Activated T-helper 1 cell treated with anti-CD3 and anti-CD28 coated beads, Interleukin-2, amount 50 U/mL, for 16 hours (primary cell): ENCODE measurements at places on chromosomes 7 and 10.

DNA sequence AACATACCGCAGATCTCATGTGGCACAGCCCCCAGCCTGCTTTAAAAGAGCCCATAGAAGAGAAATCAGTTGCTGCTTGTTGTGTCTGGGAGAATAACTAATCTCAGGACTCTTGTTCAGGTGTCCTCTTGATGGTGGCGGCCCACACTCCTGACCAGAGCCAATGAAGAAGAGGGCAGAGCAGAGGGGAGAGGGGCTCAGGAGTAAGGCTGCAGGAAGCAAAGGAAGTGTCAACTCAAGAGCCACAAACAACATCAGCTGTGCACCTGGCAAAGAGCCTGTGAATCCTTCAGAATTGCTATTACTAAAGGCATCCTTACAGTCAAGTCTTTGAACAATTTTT, 59.8 kb upstream of the PTN start:
- DNase-seq = no peak

GRCh38 chr10:35271086-35271858, 65.0 kb upstream of the CCNY start:
- DNase-seq = no peak

DNA sequence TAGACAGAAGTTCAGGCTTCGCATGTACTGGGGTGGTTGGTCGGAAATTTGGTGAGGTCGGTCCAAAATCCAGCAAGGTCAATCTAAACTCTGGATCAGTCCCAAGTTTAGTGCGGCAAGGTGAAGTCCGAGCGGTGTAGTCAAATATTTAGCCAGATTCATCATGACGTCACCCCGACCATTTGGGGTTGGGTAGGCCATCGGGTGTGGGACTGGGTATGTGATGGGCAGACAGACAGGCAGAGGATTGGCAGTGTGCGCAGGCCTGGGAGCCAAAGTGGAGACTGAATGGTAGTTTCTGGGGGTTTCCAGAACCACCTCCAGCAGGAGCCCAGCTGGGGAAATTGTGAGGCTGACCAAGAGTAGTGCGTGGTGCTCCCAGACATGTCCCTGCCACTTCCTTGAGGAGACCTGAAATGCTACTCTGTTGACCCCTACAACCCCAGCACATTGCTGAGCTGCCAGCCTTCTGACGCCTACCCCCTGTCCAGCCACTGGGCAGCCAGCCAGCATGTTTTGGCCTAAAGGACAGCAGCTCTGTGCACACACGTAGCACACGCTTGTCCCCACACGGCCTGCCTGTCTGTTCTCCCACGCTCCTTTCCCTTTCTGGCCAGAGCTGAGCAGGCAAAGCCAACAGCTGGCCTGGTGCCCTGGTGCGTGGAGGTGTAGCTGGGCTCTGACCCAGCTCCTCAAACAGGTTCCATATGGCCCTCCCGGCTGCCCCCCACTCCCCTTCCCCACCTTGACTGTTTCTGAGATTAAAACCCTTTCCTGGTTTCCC, 55.9 kb downstream of the FAM241B start:
- DNase-seq = no peak

- no peak for DNase-seq
Measured at GRCh38 chr7:29588900-29589696, 25.5 kb downstream of the PRR15 start.

- no peak for DNase-seq
Measured at GRCh38 chr10:109467551-109467950, 455.8 kb downstream of the XPNPEP1 start.

DNA sequence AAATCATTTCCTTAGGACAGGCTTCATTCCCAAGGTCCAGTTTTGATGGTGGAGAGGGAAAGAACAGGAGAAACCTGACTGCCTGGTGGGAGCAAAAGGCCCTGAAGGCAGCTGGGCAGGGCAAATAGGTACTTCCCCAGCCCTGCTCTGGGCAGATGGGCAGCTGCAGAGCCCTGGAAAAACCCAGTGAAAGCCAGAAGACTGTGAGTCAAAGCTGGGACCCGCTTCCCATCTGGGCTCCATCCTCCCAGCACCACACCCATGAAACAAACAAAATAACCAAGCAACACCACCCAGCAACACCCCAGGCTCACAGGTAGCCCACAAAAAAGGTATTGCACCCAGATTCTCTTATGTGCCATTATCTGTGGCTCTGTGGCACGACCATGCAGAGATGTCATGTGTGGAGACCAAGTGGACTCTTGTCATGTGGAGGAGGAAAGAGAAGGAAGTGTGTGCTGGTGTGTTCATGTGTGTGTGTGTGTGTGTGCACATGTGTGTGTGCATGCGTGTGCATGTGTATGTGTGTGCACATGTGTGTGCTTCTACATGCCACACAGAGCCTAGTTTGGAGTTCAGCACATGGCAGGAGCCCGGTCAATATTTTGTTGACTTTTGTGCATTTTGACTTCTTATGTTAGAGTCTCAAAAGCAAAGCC, 9.8 kb downstream of the CLRN3 start:
- no peak for DNase-seq

GRCh38 chr7:53062796-53063195, 27.4 kb downstream of the POM121L12 start:
- DNase-seq = no peak

DNA sequence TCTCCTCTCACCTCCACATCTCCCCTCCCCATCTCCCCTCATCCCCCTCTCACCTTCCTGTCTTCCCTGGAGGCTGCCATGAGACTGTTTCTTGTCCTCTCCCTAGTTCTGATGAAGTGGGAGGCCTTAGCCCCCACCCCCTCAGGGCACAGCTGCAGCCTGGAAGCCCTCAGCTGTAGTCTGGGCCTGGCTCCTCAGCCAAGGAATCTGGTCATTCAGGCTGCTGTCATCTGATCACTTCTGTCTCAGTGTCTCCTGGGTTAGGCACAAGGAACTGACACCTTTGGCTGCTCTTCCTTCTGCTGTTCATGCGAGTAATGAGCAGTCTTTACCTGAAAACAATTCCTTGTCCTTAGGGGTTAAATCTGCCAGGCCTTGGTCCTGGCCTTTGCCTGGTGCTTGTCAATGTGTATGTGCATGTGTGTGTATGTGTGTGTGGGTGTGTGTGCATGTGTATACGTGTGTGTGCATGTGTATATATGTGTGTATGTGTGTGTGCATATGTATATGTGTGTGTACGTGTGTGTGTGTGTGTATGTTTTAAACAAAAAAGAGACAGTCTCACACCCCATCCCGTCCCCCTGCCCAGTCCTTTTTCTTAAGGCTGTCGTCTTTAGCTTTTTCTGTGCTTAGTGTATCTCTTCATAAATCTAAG, 153.5 kb upstream of the TMEM72 start:
- no peak for DNase-seq

GRCh38 chr10:110395350-110396283, 90.9 kb upstream of the SMNDC1 start:
- DNase-seq = peak; percentile 9

DNA sequence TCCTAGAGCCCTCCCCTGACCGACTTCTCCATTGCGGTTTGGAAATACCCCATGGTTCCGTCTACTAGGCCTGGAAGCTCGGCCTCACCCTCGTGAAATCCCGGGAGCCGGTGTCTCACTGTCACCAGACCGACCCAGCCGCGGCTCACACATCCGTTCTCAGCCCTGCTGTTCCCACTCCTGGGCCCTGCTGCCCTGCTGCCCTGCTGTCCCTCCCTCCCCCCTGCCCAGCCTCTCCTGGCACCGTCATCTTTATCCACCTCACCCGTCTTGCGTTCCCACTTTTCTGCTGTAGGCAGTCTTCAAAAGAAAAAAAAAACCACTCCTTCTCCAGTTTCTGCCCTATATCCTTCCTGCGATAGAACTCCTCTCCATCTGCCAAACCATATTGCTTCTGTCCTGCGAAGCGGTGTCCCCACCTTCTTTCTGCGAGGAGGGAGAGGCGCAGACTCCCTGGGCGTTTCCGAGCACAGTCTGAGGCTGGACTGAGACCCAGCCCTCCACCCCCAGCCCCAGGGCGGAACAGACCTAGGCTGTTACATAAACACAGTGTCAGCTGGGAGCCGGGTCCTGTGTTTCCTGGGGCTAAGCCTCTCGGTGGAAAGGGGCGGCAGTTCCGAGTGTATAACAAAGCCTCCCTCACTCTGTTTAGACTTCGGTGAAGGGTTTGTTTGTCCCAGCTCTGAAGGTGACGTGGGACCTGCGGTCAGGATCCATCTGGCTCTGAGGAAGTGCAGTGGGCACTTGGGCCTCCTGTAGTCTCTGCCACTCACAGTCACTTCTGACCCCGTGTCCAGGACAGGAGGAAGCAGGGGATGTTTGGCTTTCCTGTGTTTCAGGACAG, 2.8 kb downstream of the AGAP3 start:
- DNase-seq = no peak

GRCh38 chr10:61905837-61906561, 4.5 kb downstream of the ARID5B start:
- DNase-seq = no peak

- DNase-seq = no peak
Measured at GRCh38 chr7:102284891-102285539, 1.7 kb upstream of the SH2B2 start.

DNA sequence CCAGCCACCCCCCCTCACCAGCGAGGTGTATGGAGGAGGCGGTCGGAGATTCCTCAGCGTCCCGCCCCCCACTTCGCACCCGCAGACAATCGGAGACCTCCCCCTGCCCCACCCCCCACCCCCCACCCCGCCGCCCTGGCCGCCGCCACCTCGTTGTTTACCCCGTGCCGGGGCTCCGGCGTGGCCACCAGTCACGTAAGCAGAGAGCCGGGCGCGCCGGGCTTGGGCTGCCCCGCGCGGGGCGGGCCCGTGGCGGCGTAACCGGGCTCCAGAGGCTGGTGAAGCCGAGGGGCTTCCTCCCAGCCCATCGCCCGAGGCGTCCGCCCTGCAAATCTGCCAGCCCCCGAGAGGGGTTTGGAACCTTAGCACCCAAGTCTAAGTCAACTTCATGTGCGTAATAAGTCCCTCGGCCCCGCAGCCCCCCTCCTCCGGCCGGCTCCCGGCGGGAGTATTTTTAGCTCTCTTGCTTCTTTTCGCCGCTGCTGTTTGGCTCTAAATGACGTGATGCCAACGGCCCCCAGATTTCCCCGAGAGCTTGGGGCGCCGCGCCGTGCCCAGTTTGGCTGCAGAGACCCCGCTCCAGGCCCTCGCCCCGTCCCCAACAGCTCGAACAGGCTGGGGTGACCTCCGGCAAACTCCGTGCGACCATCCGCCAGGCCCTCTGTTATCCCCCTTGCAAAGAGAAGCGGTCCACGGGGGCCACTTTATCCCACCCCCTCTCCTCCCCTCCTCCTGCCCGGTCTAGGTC, 2.7 kb downstream of the MXI1 start:
- DNase-seq = peak; percentile 40

GRCh38 chr10:103640436-103641181, 147.1 kb downstream of the NEURL1 start:
- DNase-seq = no peak

- no peak for DNase-seq
Measured at GRCh38 chr7:24732646-24733413, 24.4 kb downstream of the GSDME start.

- DNase-seq = no peak
Measured at GRCh38 chr7:70069977-70070376, 471.7 kb downstream of the AUTS2 start.

GRCh38 chr7:74518041-74518440, 64.3 kb downstream of the GTF2IRD1 start:
- no peak for DNase-seq

DNA sequence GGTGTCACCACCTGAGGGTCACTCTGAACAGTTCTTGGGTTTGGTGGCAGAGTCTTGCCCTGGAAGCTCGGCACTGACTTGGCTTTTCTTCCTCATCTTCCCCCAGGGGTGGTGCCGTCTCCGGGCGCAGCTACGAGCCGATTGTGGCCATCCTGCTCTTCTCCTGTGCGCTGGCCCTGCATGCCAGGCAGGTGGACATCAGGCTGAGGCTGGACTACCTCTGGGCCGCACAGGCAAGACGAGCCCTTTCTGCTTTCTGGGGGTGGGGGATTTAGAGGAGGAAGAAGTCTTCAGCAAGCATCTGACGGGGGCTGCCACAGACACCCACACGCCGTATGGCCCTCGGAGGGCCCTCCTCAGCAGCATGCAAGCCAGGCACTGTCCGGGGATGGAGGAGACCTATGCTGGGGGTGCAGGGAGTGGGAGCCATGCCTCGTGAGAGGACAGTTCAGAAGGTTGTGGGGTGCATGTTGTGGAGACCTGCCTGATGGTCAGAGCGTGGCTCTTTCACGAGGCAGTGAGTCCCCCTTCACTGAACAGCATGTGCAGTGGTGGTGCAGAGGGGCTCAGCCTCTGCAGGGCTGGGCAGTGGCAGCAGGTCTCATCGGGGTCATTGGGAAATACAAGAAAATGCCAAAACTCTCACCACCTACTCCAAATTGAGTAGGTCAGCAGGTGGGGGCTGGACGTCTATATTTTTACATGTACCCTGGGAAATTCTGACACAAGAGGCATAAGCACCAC, 112.4 kb downstream of the ADCY1 start:
- DNase-seq = no peak

DNA sequence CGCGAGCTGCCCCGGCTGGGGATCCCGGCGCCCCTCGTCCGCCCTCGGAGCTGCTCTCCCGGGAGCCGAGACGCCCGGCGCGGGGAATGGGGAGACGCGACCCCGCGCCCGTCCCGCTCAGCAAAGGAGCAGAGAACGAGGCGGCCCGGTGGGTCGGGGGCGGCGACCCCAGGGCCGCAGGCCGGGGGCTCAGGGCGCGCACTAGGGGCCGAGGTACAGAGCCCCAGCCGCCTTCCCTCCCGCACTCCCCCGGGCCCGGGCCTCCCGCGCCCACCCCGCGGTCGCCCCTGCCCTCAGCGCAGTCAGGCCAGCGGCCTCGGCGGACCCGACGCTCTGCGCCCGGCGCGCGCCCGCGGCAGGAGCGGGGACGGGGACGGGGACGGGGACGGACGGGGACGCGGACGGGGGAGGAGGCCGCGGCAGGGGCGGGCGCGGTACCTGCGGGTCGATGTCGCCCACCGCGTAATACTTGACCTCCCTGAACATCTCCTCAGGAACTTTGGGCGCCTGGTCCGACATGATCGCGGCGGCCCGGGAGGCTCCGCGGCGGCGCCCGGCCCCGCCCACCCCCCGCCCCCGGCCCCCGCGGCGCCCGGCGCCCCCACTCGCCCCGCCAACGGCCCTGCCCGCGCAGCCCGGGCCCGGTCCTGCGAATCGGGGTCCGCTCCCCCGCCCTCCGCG, 373 bp downstream of the PAXIP1 start:
- peak; percentile 46 for DNase-seq

GRCh38 chr7:92824901-92825480, 11.4 kb downstream of the CDK6 start:
- DNase-seq = no peak

DNA sequence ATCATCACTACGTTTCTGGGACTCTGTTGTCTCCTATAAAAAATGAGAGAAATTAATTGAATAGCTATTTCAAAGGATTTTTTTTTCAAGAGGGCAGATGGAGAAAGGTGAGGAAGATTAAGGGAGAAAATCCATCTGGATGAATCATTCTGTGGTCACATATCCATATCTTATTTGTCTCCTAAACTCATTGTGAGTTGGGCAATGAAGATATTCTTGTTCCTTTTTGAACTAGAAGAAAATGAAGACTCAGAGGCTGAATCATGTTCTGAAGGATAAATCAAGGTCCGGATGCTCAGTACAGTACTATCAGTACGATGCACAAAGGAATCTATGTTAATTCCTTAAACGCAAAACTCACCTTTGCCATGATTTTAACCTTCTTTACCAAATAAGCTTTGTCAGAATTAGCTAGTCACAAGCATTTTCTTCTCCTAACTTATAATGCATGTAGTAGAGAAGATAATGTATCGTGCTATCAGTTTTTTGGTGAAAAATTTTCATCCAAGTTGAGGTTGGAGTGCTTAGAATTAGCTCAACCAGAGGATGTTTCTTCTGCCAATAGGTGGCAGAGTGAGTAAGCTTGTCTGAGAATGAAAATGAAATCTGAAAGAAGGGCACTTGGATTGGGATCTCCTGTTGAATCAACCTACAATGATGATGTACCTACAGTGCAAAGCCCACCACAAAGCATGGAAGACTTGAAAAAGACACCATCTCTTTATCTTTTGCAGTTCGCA, 446.9 kb downstream of the KIF20B start:
- DNase-seq = no peak
